Stimulated activated CD4-positive, alpha-beta T cell treated with anti-CD3 and anti-CD28 coated beads, Interleukin-15, amount 100 ng/mL, for 1 hour (primary cell): ENCODE measurements at places on chromosomes 2 and 18.

DNA sequence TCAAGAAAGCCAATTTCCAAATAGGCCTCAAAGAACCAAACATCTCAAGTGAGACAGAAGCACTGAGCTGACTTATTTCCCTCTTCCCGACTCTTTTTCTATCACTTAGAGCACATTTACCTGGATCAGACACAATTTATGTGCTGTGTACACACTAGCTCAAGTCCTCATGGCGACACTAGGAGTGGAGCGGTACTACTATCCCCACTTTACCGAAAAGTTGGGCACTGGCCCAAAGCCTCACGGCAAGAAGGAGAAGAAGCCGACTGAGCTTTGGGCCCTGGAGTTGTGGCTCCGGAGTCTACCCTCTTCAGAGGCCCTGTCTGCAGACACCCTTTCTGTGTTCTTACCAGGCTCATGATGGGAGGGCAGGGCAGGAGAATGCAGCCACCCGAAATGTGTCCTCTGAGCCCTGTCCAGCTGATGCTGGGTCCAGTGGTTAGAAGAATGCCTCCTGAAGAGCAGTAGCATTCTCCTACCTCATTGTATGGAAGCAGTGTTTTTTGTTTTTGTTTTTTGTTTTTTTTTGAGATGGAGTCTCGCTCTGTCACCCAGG is 91.7 kb upstream of the CNGA3 start:
- DNase-seq = no peak

GRCh38 chr2:98757904-98758421 is 27.0 kb upstream of the MGAT4A start:
- DNase-seq = peak; percentile 43

GRCh38 chr2:138711812-138712211 is 68.4 kb downstream of the NXPH2 start:
- DNase-seq = no peak

- DNase-seq = no peak
These were observed 11.2 kb upstream of the ATP9B start for GRCh38 chr18:79058007-79058406.

DNA sequence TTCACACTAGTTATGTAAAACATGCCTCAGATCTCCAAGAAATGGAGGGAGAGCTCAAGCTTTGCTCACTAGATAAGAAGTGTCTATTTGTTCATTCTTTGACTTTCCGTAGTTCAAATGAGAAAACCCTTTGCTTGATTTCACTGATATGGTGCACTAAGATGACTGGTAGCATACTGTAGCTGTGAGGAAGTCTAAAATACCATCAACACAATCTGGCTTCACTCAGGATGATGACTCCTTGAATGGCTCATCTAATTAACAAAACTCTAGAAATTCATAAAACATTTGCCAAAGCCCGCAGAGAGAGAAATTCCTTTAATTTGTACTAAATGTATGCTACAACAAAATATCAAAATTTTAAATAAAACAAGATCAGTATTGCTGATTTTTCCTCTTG is 152.8 kb upstream of the STK17B start:
- DNase-seq = no peak
